HT-29 (cell line): ENCODE measurements at places on chromosomes 5 and 9.

DNA sequence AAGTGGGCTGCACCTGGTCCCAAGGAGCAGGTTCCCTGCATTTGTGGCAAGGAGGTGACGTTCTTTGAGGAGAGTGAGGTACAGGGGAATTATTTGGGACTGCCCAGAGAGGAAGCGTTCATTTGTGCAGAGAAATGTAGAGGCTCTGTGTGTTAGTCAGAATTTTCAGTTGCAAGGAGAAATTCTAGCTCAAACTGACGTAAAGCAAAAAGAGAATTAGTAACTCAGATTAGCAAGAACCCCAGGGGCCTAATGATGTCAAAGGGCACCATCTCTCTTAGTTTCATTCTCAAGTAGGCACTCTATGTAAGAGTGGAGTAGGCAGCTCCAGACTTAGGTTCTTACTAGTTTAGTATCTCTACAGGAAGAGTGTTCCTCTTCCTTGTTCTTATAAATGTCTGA lies 2.4 kb upstream of the TXN start:
- no peak for DNase-seq

DNA sequence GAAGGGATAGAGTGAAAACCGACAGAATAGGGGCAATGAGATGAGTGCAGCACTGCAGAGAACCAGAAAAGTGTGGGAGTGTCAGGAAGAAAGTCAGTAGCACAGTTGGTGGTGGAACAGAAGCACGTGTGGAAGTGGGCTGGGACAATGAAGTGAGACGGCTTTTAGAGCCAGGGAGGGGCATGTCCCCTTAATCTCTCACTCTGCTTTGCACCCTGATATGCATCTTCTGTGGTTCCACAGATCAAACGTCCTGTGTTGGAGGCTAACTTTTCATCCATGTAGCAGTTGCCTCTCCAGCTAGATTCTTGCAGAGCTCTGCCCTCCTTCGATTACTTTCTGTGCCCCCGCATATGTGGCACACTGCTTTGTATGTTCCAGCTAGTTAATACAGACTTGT lies 163.6 kb downstream of the DOCK8 start:
- no peak for DNase-seq

GRCh38 chr5:178630951-178631350 lies 4.1 kb upstream of the CLK4 start:
- DNase-seq, result no peak

GRCh38 chr9:133579601-133580418 lies 29.4 kb downstream of the FAM163B start:
- DNase-seq, result no peak

- DNase-seq, result no peak
Measured at GRCh38 chr5:31100047-31100575, 93.4 kb upstream of the CDH6 start.

GRCh38 chr5:160036884-160037283 lies 27.9 kb downstream of the TTC1 start:
- no peak for DNase-seq

GRCh38 chr5:25540628-25541027 lies 895.9 kb upstream of the CDH10 start:
- no peak for DNase-seq

- no peak for DNase-seq
Measured at GRCh38 chr9:123337971-123338370, 18.0 kb upstream of the CRB2 start.

- DNase-seq, result no peak
Measured at GRCh38 chr9:33291901-33292300, 1.6 kb downstream of the NFX1 start.

DNA sequence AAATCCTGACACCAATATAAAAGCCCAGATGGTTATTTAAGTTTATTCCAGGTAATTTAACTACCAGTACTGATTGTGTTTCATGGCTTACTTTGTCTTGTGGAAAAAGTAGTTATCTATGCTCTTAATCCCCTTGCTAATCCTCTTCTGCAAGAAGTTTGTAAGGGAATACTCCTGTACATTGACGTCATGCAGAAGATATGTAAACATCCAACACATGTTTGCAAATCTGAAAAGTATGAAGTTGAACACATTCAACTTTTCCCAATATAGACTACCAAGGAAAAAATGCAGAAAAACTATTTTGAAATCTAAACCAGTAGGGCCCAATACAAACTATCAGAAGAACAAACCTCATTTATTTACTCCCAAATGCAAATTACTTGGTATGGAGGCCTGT lies 56.3 kb upstream of the ELL2 start:
- no peak for DNase-seq

DNA sequence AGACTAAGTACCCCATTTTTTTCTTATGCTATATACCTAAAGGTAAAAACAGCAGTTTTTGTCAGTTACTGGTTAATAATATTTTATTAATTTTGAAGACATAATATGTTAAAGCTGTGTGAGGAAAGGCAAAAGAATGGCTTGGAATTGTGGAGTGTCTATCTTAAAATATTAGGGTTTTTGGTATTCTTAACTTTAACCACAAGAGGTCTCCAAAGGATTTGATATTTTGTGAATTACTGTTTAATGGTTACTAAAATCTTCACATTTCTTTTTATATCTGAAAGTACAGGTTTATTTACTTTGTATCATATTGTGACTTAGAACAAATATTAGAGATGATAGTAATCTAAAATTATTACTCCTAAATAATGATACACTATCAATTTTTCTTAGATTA lies 32.0 kb upstream of the DHFR start:
- peak; percentile 44 for DNase-seq

DNA sequence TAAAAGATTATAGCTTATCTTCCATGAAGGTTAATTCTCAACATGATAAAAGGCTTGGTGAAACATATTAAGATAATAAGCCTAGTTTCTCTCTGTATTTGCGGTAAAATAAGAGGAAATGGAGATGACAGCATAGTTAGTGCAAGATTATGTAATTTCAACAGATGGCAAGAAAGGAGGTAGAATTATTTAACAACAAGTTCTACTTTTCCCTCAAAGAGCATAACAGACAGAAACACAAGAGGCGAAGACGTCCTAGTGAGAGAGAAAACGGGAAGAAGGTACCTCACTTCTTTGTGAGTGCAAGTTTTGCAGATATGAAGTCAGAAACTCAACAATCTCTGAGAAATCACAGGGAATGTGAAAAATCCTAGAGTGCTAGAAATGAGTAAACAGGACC lies 144.8 kb upstream of the ADCY2 start:
- DNase-seq, result no peak

DNA sequence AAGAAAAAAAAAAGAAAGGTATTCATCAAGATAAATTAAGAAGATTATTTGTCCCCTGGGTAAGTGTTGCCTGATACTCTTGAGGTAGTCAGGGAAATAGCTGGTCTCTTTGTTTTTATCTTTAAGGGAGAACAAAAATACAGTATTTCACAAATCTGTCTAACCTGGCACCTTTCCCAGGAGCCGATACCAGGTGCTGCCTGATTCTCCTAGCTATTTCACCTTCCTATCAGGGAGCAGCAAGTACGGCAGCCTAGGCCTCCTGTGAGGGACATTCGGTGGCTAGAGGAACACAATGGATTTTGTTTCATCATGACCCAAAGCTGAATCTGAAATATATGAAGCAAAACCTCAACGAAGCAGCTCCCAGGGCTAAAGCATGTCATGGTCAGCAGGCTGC lies 86.0 kb downstream of the TARS1 start:
- no peak for DNase-seq

GRCh38 chr9:134395737-134396257 lies 69.5 kb downstream of the RXRA start:
- no peak for DNase-seq

GRCh38 chr5:143447983-143448382 lies 44.5 kb upstream of the NR3C1 start:
- no peak for DNase-seq

DNA sequence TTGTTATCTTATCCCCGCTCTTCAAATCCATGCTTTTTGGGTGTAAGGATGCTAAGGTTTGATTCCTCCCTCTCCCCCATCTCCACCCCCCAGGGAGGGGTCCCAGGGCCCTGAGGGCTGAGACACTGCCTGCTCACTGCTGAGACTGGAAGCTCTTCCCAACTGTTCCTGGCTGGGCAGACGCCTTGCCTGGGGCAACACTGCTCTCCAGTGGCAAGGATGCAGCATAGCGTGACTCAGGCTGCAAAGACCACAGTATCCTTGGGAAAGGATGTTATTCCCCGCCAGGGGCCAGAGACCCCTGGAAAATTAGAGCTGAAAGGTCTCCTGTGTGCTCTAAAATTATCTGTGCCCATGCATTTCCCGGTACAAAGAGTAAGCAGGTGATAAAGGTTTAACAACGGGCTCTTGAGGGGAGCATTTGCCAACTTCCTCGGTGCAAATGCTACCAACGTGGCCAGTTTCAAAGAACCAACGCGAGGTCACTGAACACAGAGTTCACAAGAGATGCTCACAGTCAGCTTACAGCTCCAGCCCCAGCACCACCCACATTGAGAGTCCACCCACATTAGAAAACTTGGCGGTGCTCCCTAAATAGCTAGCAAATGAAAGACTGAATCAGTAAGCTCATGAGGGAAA lies 271.9 kb downstream of the NSG2 start:
- peak; percentile 56 for DNase-seq

- no peak for DNase-seq
Measured at GRCh38 chr5:59036274-59036961, 453.5 kb downstream of the RAB3C start.

DNA sequence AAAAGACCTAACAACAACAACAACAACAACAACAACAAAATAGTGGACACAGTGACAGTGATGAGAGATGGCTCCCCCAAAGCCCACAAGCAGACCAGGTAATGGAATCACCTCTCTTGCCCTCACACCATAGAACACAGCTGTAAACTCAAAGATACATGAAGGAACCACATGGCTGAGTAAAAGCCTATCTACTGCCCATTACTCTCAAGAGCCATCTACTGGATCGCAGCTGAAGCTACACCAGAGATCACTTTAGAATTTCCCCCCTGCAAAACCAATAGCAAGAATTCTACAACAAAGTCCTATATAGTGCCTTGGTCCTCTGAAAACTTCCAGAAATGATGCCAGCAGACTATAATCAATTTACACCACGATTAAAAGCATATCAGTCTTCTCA lies 1537.6 kb upstream of the CDH9 start:
- peak; percentile 13 for DNase-seq

DNA sequence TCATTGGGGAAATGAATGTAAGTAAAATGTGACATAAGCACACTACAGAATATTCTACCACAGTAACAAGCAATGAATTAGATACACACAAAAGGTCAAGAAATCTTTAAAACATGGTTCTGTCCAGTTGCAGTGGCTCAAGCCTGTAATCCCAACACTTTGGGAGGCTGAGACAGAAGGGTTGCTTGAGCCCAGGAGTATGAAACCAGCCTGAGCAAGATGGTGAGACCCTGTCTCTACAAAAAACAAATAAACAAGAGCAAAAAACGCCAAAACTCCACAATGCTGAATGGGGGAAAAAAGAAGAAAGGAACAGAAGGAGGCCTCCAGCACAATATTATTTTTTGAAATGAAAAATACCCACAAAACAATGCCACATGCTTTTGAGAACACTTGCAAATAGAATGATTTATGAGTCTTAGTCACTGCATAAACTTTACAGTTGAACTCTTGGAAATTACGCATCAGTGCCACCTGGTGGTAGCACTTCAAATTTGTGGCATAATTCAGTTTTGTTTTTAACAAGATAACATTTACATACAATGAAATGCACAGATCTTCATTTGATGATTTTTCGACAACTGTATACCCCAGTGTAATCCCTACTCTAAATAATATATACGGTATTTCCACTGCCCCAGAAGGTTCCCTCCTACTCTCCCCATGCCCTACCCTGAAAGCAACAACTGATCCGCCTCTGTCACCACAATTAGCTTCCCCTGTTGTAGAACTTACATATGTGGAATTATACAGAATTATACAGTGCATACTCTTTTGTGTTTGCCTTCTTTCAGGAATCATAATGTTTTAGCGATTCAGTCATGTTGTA lies 14.4 kb upstream of the SPINK4 start:
- peak; percentile 92 for DNase-seq

GRCh38 chr9:104988539-104988938 lies 60.6 kb upstream of the ABCA1 start:
- no peak for DNase-seq

DNA sequence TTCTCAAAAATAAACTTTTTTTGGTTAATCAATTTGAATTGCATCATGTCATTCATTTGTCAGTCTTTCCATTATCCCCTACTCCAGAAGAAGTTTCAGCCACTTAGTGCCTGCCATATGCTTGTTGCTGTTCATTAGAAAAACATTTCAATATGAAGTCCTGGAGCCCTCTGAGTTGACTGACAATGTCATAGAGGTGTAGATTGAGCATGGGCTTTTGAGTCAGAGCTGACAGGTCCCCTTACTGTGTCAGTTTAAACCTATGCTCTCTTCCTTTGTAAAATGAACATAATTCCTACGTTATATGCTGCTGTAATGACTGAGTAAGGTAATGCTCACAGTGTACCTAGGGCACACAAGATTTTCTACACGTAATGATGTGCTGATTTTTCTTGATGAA lies 114.0 kb downstream of the CTNND2 start:
- no peak for DNase-seq

DNA sequence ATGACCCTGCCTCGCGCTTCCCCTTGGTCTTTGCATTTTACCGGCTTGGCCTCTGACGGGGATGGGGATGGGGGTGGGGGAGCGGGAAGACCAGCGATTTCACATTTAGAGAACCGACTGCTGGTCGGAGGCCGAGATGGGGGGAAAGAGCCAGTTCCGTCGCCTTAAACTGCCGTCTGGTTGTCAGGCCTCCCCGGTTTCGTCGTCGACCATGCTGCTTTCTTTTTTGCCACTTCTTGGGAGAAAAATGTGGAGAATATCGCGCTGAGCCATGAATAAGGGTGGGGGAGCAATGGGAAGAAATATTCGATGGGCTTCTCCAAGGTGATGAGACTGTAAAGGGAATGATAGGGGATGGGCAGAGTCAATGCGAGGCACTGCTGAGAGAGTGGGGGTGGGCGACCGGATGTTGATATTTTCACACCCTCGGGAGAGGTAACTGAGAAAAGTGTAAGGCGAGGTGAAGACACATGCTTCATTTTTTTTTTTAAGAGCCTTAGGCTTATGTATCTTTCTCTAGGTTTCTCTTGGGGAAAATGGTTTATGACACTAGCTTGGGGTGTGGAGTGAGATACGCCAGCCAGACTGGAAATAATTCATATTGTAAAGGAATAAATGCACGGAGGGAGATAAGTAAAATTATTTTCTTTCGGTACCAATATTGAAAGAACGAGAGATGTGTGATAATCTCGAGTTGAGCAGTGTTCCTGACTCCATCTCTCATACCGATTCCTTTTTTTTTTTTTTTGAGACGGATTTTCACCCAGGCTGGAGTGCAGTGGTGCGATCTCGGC lies 1.1 kb downstream of the KIF2A start:
- peak; percentile 47 for DNase-seq

DNA sequence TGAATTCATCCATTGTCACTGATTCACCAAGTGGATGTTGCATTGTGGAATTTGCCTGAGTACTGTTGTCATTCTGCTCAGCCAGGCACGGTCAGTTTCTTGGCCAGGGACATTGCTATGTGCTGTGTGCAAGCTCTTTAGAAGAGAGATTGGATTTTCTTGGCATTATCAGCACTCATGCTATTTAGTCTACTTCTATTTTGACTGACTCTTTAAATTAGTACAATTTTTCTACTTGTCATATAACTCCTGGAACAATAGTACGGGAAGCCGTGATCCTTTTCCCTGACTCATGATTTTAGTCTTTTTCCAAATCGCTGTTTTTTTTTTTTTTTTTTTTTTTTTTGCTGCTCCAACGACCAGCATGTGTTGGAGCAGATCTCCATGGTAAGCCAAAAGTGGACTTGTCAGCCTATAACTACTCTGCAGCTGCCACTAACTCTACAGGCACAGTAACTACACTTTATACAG lies 129.7 kb downstream of the CDC42SE2 start:
- no peak for DNase-seq

- peak; percentile 60 for DNase-seq
Measured at GRCh38 chr9:124855944-124856765, 2.9 kb downstream of the WDR38 start.

- no peak for DNase-seq
Measured at GRCh38 chr9:113536483-113537228, 73.1 kb downstream of the RGS3 start.
